Erythroblast (primary cell): ENCODE measurements at places on chromosomes 6 and 20.

DNA sequence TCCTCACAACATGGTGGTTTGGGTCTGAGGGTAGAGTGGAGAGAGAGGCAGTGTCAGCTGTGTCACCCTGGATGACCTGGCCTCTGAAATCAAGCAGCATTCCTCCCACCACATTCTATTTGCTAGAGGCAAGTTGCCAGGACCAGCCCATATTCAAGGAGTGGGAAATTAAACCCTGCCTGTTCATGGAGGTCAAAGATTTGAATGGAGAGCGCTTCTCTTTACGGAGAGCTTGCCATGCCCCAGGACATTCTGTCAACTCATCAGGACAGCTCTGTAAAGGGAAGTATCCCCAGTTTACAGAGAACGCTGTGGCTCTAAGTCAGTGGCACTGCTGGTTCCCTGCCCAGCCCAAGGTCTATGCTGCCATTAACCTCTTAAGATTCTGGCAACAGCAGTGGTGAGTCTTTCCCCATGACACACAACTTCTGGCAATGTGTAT is 90.0 kb upstream of the INSM1 start:
- no peak for DNase-seq

DNA sequence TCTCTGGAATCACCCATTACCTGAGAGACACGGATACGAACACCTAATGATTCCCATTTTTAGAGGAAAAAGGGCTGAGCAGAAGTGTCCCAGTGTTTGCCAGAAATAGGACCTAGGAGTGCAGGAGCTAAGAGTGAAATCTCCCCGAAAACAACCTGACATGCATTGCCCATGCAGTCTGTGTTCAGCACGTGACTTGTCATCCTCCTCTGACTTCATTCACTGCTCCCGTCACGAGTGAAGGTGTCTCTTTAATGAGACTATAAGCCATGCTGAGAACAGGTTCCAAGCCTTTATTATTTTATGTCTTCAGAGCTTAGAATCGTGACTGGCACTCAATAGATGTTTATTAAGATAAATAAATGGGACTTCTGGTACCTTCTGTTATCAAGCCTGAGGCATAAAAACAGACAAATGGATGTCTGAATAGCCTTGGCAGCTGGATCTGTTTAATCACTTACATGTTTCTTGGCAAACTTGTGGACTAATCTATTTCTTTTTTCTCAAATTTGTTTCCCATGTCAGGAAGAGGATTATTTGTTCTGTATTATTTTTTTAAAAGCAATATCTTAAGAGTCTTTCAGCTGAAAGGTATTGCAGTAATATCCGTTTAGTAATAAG is 3.7 kb upstream of the MLIP start:
- DNase-seq: no peak

- no peak for DNase-seq
Measured at GRCh38 chr6:37919417-37920157, 100.1 kb downstream of the ZFAND3 start.

DNA sequence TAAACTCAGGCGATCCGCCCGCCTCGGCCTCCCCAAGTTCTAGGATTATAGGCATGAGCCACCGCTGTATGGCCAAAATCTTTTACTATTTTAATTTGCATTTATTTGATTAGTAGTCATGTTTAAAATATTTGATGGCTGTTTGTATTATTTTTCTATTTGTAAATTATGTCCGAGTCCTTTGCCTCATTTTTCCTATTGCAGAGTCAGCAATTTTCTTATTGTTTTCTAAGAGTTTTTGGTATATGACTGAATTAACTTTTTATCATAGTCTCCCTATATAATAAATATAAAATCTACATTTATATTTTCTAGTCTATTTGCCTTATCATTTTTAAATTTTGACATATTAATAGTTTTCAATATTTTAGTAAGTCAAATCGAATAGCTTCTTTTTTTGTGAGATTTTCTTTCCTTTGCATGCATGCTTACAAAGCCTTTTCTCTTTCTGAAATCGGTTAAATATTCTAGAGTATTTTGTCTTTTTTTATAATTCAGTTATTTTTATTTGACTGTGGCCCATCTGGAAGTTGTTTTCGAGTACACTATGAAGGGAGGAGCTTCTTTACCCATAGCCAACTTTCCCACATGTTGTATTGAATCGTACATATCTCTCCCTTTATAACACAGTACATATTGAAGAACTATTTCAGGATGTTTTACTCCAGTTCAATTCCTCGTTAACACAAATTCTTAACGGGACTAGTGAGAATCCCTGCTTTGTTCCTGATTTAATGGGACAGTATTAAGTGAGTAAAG is 34.5 kb upstream of the RPS6KA2 start:
- DNase-seq: no peak
